Stimulated activated CD8-positive, alpha-beta memory T cell treated with anti-CD3 and anti-CD28 coated beads, Interleukin-15, amount 100 ng/mL, for 48 hours (primary cell): ENCODE measurements at places on chromosomes 3 and 15.

DNA sequence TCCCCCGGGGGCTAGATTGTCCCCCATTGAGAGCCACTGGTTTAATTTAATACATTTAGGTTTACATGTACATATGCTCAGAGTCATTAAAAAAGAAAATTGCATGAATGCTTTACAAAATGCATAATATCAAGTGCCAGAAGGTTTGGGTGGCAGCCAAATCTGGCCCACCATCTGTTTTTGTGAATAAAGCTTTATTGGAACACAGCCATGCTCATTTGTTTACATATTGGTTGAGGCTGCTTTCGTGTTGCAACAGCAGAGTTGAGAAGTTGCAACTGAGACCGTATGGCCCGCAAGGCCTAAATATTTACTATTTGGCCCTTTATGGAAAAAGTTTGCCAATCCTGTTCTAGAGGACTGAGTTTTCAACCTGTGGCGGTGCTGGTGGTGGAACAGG lies 32.1 kb upstream of the RGMA start:
- DNase-seq, result no peak

DNA sequence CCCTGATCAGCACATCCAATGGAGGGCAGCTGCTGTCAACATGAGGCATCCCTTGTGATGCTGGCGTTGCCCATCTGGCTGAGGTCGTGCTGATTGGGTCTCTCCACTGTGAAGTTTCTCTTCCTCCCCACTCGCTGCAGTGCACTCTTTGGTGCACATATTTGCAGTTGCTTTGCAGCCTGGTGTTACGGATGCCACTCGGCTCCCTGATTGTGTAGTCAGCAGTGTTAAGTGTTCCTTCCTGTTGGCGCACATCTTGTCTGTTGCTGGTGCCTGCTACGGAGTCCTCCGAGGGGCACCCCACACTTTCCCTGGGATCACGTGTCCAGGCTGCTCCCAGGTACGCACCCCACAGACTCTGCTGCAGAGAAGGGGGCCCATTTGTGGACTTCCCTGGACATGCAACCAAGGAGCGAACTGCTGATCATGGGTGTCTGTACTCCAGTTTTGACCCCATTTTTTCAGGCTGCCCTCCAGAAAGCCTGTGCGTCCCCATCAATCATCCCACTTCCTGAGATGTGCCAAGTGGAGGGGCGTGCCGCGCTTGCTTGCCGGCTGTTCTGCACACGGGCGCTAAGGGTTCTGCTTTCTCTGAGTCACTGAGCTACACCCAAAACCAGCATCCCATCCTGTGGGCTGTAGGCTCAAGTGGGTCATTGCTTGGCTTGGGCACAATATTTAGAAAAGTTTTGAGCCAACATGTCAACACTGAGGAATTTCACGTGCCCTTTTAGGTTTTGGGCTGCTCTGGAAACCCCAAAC lies 98.6 kb downstream of the FBLN2 start:
- DNase-seq, result no peak

- no peak for DNase-seq
Measured at GRCh38 chr3:32508711-32509110, 6.1 kb upstream of the CMTM6 start.

- DNase-seq, result no peak
Measured at GRCh38 chr3:189567766-189568420, 63.3 kb upstream of the TP63 start.

- DNase-seq, result no peak
Measured at GRCh38 chr3:70833239-70833960, 521.0 kb upstream of the MDFIC2 start.

DNA sequence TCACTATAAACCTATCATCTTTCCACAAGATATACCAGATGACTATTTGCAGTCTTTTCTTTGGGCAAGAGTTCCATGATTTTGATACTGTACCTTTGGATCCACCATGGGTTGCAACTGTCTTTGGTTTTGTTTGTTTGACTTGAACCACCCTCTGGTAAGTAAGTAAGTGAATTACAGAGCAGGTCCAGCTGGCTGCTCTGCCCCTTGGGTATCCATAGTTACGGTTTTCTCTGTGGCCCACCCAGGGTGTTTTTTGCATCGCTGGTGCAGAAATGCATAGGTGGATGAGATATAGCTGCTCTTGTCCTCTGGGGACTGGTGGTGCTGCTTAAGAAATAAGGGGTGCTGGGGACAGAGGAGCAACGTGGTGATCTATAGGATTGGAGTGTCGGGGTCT lies 33.8 kb downstream of the CHDH start:
- no peak for DNase-seq

- DNase-seq, result no peak
Measured at GRCh38 chr3:140715035-140715434, 37.2 kb downstream of the TRIM42 start.

DNA sequence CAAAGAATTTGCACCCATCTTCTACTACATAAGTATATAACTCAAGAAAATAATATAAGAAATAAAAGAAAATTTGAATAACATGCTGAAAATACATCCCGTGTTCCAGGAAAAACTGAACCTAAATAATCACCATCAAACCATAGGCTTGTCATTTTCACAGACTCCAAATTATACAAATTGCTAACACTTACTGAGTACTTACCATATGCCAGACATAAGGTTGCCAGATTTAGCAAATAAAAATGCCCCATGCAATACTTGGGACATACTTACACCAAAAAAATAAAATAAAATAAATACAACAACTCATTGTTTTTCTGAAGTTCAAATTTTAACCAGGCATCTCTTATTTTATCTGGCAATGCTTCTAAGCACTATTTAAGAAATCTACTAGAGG lies 760.4 kb upstream of the SEMA6D start:
- DNase-seq, result no peak

- DNase-seq, result no peak
Measured at GRCh38 chr3:157280354-157280753, 120.4 kb upstream of the CCNL1 start.

DNA sequence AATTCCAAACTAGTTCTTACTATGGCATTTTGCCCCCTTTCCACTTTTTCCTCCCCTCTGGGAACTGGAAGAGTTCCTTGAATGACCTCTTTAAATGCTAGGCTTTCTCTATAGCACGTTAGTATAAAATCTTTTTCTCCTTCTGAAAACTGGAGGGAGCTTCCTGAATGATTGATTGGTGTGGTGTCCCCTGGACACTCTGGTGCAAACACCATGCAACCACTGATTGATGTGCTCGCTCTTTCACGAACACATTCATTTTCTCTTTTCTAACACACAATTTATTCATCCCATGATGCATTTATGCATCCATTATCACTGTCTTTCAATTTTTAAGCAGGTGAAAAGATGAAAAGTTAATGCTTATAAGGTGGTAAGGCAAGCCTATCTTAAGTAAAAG lies 159.1 kb upstream of the NANOGP8 start:
- no peak for DNase-seq

GRCh38 chr15:77060546-77060945 lies 10.4 kb downstream of the TSPAN3 start:
- no peak for DNase-seq

DNA sequence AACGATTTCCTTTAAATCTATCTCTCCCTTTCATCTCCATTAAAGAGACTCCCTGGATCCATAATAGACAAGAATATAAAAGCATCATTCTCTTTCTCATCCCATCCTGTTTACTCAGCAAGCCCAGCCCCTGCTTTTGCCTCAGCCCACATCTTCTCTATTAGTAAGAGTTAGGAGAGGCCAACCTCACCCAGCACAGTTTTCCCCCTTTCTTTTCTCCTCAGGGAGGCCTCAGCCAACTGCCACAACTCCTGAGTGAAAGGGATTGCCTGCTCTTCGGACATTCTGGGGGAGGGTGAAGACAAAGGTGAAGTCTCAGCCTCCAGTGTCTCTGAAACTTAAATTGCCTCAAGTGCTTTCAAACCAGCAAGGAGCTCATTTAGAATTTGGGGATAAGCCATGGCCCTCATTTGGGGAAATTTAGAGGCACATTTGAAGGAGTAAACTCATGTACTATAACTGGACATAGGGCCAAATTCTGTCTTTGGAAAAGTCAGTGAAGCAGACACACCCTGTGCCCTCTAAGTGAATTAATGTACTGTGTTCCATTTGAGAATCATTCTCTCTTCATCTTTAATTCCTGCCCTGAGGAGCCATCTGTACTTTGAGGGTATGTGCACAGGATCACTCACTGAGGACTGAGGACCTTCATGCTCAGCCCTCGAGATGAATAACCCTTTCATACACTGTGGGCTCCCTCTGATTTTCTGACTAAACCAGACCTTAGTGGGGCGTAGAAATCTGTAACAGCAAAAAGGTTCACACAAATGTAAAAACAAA lies 82.5 kb downstream of the SOX2 start:
- no peak for DNase-seq

DNA sequence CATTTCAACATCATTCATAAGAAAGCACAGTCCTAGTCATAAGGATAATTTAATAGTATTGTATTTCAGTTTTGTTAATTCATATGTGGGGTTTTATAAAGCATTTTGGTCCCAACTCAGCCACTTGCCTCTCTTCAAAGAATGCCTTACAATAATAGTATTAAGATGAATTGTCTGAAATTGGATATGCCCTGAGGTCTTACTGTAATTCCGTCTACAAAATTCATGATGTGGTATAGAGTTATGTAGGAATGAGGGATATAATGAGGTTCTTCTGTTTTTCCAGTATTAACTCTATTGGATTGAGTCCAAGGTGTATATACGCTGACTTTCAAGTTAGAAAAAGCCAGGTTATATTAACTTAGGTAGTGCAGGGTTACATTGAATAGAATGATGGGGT lies 177.0 kb downstream of the GOLIM4 start:
- DNase-seq, result no peak

DNA sequence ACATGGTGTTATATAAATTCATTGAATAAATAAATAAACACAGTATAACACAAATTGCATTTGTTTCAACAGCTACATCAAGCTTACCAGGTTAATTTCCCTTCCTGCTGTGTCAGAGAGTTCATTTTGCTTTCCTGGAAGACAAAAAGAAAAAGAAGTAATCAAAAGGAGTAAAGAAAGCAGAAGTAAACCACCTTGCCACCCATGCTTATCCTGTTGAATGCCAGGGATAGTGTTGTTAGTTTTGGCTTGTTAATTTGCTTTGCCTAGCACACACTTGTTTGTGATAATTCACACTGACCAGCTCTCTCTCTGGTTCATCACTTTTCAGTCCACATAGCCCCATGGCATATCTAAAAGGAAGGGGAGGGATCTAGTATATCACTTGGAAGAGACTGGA lies 29.6 kb downstream of the BTLA start:
- no peak for DNase-seq

DNA sequence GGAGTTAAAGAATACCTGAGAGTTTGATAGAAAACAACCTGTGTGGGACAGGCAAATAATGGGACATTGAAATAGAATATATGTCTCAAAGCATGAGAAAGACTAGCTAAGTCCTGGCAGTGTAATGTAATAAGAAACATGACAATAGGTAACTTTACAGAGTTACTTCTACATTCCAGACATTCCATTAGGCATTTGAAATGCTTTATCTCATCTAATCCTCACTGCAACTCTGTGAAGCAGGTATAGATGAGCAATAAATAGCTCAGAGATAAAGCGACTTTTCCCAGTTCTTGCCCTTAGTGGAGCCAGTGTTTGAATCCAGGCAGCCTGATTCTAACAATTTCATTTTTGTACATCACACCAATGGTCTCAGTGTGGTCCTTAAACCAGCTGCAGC lies 76.8 kb downstream of the CPNE4 start:
- no peak for DNase-seq
